ENCODE measurements at places on chromosomes 16 and 17.

DNA sequence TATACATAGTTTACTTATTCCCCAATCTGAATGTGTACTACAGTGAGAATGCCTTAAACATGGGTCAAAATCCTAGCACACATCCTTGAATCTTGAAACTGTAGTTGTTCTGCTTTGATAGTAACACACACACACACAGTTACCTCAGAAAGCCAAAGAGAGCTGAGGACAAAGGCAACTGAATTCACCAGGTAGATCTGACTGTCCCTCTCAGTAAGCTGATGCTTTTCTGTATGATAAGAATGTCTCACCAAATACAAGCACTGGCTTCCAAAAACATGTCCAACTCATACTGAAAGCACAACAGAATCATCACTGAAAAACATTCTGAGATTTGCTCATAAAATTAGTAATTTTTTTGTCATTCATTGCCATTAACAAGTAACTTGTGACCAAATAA, 104.3 kb upstream of the DYNLRB2 start:
- DNase-seq = peak; percentile 15

GRCh38 chr17:2792366-2793169, 3.7 kb upstream of the RAP1GAP2 start:
- peak; percentile 49 for DNase-seq

GRCh38 chr16:12695454-12695853, 108.2 kb downstream of the CPPED1 start:
- DNase-seq = no peak

GRCh38 chr17:65679165-65679845, 117.9 kb upstream of the AXIN2 start:
- DNase-seq = no peak

DNA sequence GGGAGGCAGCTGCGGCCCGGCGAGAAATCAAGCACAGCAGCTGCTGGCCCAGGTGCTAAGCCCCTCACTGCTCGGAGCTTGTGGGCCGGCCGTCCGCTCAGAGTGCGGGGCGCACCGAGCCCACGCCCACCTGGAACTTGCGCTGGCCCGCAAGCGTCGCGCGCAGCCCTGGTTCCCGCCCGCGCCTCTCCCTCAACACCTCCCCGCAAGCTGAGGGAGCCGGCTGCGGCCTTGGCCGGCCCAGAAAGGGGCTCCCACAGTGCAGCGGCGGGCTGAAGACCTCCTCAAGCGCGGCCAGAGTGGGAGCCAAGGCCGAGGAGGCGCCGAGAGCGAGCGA, 92.9 kb downstream of the HAPSTR1 start:
- no peak for DNase-seq

GRCh38 chr16:54806378-54806777, 124.3 kb upstream of the IRX5 start:
- DNase-seq = no peak

GRCh38 chr16:10631886-10632285, 51.5 kb upstream of the EMP2 start:
- DNase-seq = no peak

- peak; percentile 84 for DNase-seq
Measured at GRCh38 chr17:43900183-43900857, 7.0 kb downstream of the MPP2 start.

DNA sequence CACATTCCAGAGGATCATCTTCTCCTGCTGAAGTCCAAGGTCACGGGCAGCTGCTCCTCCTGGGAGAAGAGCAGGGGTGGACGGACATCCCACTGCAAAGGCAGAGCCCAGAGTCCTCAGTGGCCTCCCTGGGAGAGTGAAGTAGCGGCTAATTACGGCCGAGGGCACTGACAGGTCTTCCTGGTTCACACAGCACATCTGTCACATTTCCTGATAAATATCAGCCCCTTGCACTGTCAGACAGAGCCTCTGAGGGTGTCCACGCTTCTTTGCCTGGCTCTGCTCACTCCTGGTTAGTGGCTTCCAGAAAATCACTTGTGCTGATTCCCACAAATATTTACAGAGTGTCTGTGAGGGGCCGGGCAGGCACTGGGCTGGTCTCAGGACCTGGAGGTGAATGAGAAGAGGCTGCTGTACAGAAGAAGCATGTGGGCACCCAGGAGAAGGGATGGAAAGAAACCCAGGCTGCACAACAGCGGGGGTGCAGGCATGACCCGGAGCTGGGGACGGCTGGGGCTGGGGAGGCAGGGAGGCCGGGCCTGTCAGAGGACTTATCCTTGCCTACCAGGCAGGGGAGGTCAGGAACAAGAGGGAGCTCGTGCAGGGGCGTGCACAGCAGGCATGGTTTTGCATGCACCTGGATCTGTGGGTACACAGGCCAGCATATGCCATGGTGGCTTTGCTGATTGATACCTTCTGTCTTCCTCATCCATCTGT, 258.2 kb upstream of the TNRC6C start:
- no peak for DNase-seq

DNA sequence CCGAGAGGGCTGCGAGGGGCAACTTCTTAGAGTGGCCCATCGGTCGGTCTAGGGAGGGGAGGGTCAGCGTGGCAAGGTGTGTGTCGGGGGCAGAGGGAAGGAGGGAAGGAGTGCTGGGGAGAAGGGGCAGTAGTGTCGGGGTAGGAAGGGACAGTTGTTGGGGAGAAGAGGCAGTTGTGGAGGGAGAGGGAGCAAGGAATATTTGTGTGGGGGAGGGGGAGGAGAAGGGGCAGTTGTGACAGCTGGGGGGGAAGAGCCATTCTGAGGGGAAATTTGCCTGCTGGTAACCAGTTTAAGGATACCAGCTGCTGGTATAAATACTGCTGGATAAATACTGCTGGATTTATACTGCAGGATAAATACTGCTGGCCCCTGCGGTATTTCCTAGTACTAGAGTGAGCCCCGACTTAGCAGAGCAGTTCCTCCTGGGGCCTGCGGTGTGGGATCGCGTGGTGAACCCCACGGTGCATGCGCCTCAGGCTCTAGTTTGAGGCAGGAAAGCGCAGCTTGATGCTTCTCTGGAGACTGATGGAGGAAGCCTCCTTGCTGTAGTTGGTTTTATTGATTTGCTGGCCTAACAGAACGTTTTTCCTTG, 309 bp downstream of the DNAH2 start:
- DNase-seq = no peak

- DNase-seq = no peak
Measured at GRCh38 chr17:27596566-27597187, 34.3 kb upstream of the LGALS9 start.

DNA sequence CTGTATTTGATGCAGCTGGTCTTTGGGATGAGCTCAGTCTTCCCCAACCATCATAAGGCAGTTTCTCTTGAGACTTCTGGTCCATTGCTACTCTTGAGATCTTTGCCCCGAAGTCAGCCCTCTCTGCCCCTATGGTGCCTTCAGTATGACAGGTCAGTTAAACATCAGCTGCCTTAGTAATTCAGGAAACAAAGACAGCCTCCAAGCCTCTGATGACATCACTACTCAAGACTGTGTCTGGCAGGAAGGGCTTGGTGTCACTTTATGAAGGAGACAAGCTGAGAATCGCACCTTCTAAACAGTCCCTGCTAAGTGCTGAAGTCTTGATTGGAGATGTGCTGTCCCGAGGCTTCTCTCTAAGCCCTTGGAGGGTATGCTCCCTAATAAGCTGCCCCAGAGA, 104.9 kb upstream of the TBX2 start:
- no peak for DNase-seq

- DNase-seq = no peak
Measured at GRCh38 chr16:69859105-69859989, 91.8 kb upstream of the CLEC18A start.

DNA sequence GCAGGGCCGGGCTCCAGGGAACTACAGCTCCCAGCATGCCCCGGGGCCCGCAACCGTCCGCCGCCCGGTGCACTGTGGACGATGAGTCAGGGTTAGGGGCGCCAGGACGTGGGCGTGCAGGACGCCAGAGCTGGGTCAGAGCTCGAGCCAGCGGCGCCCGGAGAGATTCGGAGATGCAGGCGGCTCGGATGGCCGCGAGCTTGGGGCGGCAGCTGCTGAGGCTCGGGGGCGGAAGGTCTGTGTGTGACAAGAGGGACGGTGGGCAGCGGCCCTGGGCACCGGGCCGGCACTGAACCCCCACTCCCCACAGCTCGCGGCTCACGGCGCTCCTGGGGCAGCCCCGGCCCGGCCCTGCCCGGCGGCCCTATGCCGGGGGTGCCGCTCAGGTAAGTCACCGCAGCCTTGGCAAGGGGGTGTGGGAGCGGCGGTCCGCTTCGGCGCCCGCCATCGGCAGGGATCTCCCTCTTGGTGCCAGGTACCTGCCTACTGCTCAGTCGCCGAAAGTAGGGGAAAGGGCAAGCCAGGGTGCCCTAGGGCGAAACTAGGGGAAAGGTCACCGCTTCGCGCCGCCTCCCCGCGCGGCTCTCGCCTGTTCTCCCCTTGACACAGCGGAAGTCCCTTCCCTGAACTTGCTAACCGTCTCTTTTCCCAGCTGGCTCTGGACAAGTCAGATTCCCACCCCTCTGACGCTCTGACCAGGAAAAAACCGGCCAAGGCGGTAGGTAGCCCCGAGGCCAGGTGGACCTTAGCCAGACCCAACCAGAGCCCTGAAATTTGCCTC, at the start of the genes ACADVL and DLG4:
TSS of gene ACADVL (plus strand) at position 127 of the 781 bp plus-strand sequence. CDS start at position 174, 47 bp downstream.
TSS of gene DLG4 (minus strand) at position 25 of the 781 bp plus-strand sequence.
- DNase-seq = peak; percentile 85

GRCh38 chr17:46732754-46733398, 85.6 kb downstream of the WNT3 start:
- no peak for DNase-seq

GRCh38 chr17:72381597-72382397, 261.0 kb downstream of the SOX9 start:
- DNase-seq = no peak

GRCh38 chr16:54677308-54677950, 253.2 kb upstream of the IRX5 start:
- DNase-seq = no peak

DNA sequence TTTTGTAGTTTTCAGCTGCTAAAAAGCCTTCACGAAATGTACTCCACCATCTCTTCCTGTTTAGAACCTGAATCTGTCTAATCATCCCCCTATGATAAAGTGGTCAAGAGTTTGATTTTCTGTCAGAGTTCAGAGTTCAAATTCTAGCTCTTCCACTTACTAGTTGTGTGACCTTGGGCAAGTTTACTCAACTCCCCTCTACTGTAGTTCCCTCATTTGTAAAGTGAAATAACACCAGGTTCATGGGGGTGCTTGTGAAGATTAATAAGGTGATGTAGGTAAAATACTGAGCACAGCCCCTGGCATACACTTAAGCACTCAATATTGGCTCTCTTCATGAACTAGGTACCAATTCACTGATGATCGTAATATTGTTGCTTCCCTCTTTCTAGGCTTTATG, 1.2 kb upstream of the CDC6 start:
- DNase-seq = no peak

- DNase-seq = no peak
Measured at GRCh38 chr16:86555704-86556075, 655 bp upstream of the MTHFSD start.

DNA sequence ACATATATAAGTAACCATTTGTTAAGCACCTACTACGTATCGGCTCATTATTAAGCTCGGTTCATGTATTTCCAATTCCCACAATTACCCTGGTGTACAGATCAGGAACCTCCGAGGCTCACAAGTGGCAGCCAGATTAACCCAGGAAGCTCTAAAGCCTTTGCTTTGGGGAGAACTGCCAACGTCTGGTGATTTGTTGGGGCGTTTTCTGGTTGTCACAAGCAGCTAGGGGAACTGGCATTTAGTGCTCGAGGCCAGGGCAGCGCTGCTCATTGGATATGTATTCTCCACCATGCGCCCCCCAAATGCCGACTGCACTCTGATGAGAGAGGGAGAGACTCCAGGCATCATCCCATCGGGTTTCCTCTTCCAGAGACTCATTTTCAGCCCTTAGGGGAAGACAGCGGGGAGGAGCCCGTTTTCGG, 541 bp downstream of the ZNF18 start:
- DNase-seq = peak; percentile 52

DNA sequence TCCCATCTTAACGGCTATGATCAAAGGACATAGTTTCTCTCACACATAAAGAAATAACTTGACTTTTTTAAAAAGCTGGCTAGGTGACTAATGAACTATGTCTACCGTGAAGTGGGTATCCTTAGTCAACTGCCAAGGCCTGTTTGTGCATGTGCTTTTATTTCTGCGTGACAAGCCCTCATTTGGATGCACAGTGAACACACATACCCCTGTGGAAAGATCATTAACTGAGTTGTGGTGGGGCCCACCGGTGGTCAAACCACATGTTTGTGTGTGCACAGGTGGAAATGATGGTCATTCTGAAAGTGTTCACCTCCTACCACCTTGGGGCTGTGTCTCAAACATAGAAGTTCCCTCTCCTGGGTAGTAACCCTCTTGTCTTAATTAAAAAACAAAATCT, 256.1 kb upstream of the SALL1 start:
- no peak for DNase-seq

DNA sequence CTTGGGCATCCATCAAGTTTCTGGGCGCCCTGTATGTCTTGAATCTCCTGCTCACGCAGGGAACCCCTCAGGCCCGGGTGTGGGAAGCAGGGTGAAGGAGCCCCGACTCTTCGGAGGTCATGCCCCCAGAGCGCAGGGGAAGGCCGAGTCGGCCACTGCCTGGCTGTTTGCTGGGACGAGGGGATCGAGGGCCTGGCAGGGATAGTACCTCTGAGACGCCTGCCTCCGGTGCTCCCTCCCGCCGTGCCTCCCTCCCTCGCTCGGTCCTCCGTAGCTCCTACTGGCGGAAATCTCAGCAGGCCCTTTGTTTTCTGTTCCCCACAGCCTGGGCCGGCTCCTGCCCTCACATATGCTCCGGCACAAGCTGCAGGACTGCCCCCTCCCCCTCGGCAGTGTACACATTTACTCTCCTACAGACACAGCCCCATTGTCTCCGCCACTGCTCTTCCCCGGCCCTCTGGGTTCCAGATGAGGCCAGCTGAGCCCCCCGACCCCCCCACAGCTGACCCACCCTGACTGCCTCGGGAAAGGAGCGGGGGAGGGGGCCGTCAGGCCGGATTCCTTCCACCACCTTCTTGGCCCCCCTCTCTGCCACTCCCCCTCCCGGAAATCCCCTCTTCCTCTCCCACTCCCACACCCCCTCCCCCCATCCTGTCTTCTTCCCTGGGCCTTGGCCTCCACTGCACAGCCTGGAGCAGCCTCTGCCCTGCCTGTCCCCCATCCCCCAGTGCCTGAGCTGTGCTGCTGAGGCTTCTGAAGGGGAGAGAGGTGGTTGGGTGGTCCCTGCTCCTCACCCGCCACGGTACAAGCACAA, 1.4 kb downstream of the TRAF4 start:
- peak; percentile 24 for DNase-seq

Data from activated CD4-positive, alpha-beta T cell treated with anti-CD3 and anti-CD28 coated beads, Interleukin-2, Interleukin-4, amounts not matched to agents 100 ng/mL and 50 ng/mL, durations not matched to agents 16 hours and 8 hours (primary cell).